ENCODE measurements at places on chromosomes 2 and 18. TPM values are rescaled to one million over a fixed set of nuclear protein-coding genes. Genes with fewer than 3 reads are reported as not detected.

FZD7 gene
- 3.2 TPM for total RNA-seq

PTH2R gene
- not detected for total RNA-seq

NEURL3 gene
- total RNA-seq = not detected

CRYGC gene
- total RNA-seq = not detected

PCBP1 gene
- total RNA-seq = 94.4 TPM

ANKRD62 gene
- not detected for total RNA-seq
